ENCODE measurements at places on chromosomes 2 and 18. TPM values are rescaled to one million over a fixed set of nuclear protein-coding genes. Genes with fewer than 3 reads are reported as not detected.

The HTR2B gene
- total RNA-seq: 0.30 TPM

The LAMA3 gene
- 60.6 TPM for total RNA-seq

The VWC2L gene
- total RNA-seq: not detected

The SLC19A3 gene
- 18.3 TPM for total RNA-seq

The TMEM169 gene
- total RNA-seq: 0.69 TPM

The ATIC gene
- total RNA-seq: 22.9 TPM

The NXPH2 gene
- 1.9 TPM for total RNA-seq

The STON1 gene
- 15.7 TPM for total RNA-seq

The EVA1A gene
- total RNA-seq: 10.7 TPM

The DSG2 gene
- total RNA-seq: 23.3 TPM

The TMEM17 gene
- 3.3 TPM for total RNA-seq

The RPS27A gene
- 964 TPM for total RNA-seq

The RAB6D gene
- not detected for total RNA-seq

The LYG2 gene
- total RNA-seq: 16.5 TPM

The MYO7B gene
- total RNA-seq: 0.49 TPM

The IKZF2 gene
- total RNA-seq: 4.4 TPM

The CFAP53 gene
- total RNA-seq: 0.30 TPM

The AQP12A gene
- total RNA-seq: not detected

The D2HGDH gene
- 16.4 TPM for total RNA-seq

The PROKR1 gene
- 0.10 TPM for total RNA-seq

The TEX44 gene
- not detected for total RNA-seq

The FZD7 gene
- 50.2 TPM for total RNA-seq

The RGPD4 gene
- not detected for total RNA-seq

The POTEJ gene
- total RNA-seq: 0.10 TPM

The DSG4 gene
- total RNA-seq: 12.5 TPM

The CCDC148 gene
- 1.2 TPM for total RNA-seq

The KANSL1L gene
- 49.1 TPM for total RNA-seq

The PTPN18 gene
- 12.9 TPM for total RNA-seq

The SLC16A14 gene
- 8.2 TPM for total RNA-seq

The SNED1 gene
- 9.7 TPM for total RNA-seq

The APOB gene
- 3.4 TPM for total RNA-seq

The SEC11C gene
- total RNA-seq: 7.6 TPM

The SDC1 gene
- total RNA-seq: 127 TPM

The AQP12B gene
- not detected for total RNA-seq

The UPP2 gene
- not detected for total RNA-seq

The MSH6 gene
- 45.7 TPM for total RNA-seq

The ZAP70 gene
- 1.4 TPM for total RNA-seq

The TBC1D8 gene
- 20.7 TPM for total RNA-seq

The EPB41L3 gene
- total RNA-seq: 40.1 TPM

The FOXI3 gene
- total RNA-seq: 3.7 TPM

The IL36RN gene
- total RNA-seq: 10.9 TPM

The GNAL gene
- total RNA-seq: 4.1 TPM

Data from skin of body (tissue), 3 donors.